Effector memory CD8-positive, alpha-beta T cell (primary cell): ENCODE measurements at places on chromosomes 2 and 18.

GRCh38 chr2:30422444-30423040 lies 24.5 kb upstream of the LCLAT1 start:
- no peaks in the 10 kb centered on the region for H3K27me3 ChIP-seq
- peak overlapping the region; percentile 39 for H3K27ac ChIP-seq
- DNase-seq: peak; percentile 69
- H3K4me1 ChIP-seq: peaks cover 13% of the 10 kb centered on the region

GRCh38 chr2:163563336-163563735 lies 172.5 kb downstream of the FIGN start:
- H3K27me3 ChIP-seq: no peaks in the 10 kb centered on the region
- no peak overlapping the region for H3K4me3 ChIP-seq
- H3K36me3 ChIP-seq: no peaks in the 10 kb centered on the region
- DNase-seq: no peak
- no peak overlapping the region for H3K27ac ChIP-seq

- no peak overlapping the region for H3K4me3 ChIP-seq
- no peaks in the 10 kb centered on the region for H3K4me1 ChIP-seq
- no peak for DNase-seq
- H3K27me3 ChIP-seq: peaks cover 28% of the 10 kb centered on the region
- no peaks in the 10 kb centered on the region for H3K36me3 ChIP-seq
Measured at GRCh38 chr2:98882368-98882767, 53.7 kb downstream of the CRACDL start.

- peaks cover 20% of the 10 kb centered on the region for H3K27me3 ChIP-seq
- no peak for DNase-seq
- no peaks in the 10 kb centered on the region for H3K4me1 ChIP-seq
- no peak overlapping the region for H3K27ac ChIP-seq
- no peak overlapping the region for H3K4me3 ChIP-seq
- H3K36me3 ChIP-seq: no peaks in the 10 kb centered on the region
Measured at GRCh38 chr2:48080534-48081316, 174.4 kb upstream of the FBXO11 start.

- peaks cover 19% of the 10 kb centered on the region for H3K36me3 ChIP-seq
- H3K4me1 ChIP-seq: no peaks in the 10 kb centered on the region
- DNase-seq: no peak
- H3K4me3 ChIP-seq: no peak overlapping the region
- no peaks in the 10 kb centered on the region for H3K27me3 ChIP-seq
Measured at GRCh38 chr18:80041424-80041823, 7.2 kb downstream of the RBFA start.

- H3K27me3 ChIP-seq: peaks cover 70% of the 10 kb centered on the region
- H3K36me3 ChIP-seq: no peaks in the 10 kb centered on the region
- no peak overlapping the region for H3K4me3 ChIP-seq
- no peak overlapping the region for H3K27ac ChIP-seq
Measured at GRCh38 chr2:19843992-19844515, 57.7 kb downstream of the TTC32 start.

DNA sequence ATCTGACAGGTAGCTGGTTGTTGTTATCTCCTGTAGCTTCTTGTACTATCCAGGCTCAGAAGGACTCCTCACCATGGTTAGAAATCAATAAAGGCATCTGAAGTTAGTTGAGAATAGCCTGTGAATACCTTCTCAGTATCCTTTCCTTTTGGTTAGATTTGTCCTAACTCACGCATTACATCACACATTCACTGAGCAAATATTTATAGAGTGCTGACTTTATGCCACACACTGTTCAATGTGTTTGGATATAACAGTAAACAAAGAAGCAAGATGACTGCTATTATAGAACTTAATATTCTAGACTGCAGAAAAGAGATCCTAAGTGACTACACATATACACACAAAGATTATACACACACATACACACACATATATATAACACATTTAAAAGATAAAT lies 889.9 kb upstream of the CHAC2 start:
- H3K36me3 ChIP-seq: no peaks in the 10 kb centered on the region
- no peak for DNase-seq
- H3K27ac ChIP-seq: no peak overlapping the region
- H3K4me1 ChIP-seq: no peaks in the 10 kb centered on the region
- no peak overlapping the region for H3K4me3 ChIP-seq
- no peaks in the 10 kb centered on the region for H3K27me3 ChIP-seq
